ENCODE measurements at places on chromosomes 5 and 9.

- peaks cover 16% of the 10 kb centered on the region for H3K36me3 ChIP-seq
- H3K27me3 ChIP-seq: no peaks in the 10 kb centered on the region
- DNase-seq: no peak
- H3K4me1 ChIP-seq: no peaks in the 10 kb centered on the region
Measured at GRCh38 chr9:93567271-93567959, 9.0 kb upstream of the PHF2 start.

DNA sequence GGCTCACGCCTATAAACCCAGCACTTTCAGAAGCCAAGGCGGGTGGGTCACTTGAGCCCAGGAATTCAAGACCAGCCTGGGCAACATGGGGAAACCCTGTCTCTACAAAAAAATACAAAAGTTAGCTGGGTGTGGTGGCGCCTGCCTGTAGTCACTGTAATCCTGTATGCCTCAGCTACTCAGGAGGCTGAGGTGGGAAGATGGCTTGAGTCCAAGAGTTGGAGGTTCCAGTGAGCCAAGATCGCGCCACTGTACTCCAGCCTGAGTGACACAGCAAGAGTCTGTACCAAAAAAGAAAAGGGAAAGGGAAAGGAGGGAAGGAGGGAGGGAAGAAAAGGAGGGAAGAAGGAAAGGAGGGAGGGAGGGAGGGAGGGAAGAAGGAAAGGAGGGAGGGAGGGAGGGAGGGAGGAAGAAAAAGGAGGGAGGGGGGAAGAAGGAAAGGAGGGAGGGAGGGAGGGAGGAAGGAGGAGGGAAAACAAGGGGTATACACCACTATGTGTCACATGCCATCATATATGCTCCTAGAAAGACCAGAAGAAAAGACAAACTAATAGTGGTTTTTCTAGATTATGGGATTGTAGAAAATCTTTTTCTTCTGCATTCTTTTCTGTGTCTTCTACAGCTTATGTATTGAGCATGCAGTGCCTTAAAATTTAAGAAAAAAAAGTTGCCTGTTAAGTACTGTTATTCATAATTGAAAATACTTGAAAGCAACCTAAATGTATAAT, 240.1 kb downstream of the DENND1A start:
- no peaks in the 10 kb centered on the region for H3K4me1 ChIP-seq
- no peak for DNase-seq
- no peaks in the 10 kb centered on the region for H3K36me3 ChIP-seq
- H3K27ac ChIP-seq: no peak overlapping the region

- no peaks in the 10 kb centered on the region for H3K36me3 ChIP-seq
- peaks cover 6% of the 10 kb centered on the region for H3K4me1 ChIP-seq
- H3K27me3 ChIP-seq: no peaks in the 10 kb centered on the region
Measured at GRCh38 chr5:108747774-108748400, at the start of gene FER. FER (plus strand) TSS chr5:108747897; CDS start chr5:108798183, 50,286 bp downstream.

DNA sequence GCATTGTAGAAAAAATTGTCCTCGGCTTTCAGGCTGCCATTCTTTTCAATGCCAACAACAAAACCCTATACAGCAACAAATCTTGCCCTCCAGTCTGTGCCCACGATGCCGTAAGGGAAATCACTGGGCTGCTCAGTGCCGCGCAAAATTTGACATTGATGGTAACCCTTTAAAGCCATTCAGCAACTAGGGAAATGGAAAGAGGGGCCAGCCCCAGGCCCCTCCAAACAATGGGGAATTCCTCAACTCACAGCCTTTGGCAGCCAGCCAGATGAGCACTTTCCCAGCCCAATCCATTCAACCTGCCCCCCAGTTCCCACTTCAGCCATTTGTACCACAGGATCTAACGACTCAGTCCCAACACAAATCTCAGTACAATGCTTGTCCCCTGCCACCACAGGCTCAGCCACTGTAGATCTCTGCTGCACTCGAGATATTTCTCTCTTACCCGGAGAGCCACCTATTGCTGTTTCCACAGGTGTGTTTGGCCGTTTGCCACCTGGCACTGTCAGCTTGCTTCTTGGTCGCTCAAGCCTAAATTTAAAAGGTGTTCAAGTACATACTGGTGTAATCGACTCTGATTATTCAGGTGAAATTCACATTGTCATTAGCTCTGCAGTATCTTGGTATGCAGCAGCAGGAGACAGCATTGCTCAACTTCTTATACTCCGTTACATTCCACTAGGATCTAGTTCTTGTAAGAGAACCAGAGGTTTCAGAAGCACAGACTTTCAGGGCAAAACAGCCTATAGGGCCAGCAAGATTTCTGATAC, 103.3 kb downstream of the SYK start:
- H3K4me1 ChIP-seq: no peaks in the 10 kb centered on the region
- H3K27me3 ChIP-seq: no peaks in the 10 kb centered on the region
- H3K36me3 ChIP-seq: no peaks in the 10 kb centered on the region
- no peak overlapping the region for H3K27ac ChIP-seq
- peak; percentile 60 for DNase-seq
- no peak overlapping the region for H3K4me3 ChIP-seq

DNA sequence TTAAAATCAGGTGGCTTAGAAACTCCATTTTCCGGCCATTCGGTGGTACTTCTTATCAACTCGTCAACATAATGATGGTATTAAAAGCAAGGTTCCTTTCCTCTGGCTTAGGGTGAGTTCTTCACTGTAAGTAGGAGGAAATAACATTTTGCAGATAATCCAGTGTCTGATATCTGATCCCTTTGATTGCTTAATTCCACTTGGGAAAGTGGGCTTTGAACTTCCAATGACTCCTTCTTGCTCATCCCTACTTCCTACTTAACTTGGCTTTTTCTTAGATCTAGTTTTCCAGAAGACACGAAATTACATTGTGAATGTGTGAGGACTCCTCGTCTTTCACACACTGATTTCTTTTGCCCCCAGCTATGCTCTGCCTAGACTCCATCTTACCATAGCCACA, 31.5 kb downstream of the DDX31 start:
- DNase-seq: no peak
- H3K36me3 ChIP-seq: peaks cover 20% of the 10 kb centered on the region
- no peak overlapping the region for H3K4me3 ChIP-seq
- H3K27ac ChIP-seq: no peak overlapping the region

DNA sequence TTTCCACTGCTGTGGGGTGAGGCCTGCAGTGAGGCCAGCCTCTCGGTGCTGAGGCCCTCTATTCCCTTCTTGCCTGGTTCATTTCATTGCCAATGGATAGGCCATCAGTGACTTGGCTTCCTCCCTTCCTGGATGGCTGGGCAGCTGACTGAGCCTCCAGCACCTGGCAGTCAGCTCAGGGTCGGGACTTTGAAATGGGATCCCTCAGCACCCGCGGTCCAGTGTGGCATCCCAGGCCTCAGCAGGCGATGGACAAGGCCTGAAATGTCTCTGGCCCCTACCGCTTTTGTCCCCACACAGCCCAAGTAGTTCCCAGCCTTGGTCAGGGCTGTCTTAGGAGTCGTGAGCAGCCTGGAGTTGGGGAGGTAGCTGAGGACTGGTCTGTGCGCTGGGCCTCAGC, 17.2 kb downstream of the NDST1 start:
- no peak overlapping the region for H3K4me3 ChIP-seq
- no peaks in the 10 kb centered on the region for H3K36me3 ChIP-seq
- no peak for DNase-seq
- no peaks in the 10 kb centered on the region for H3K27me3 ChIP-seq
- peak overlapping the region; percentile 40 for H3K27ac ChIP-seq

GRCh38 chr5:109630093-109630492, 59.6 kb upstream of the MAN2A1 start:
- peak; percentile 58 for DNase-seq
- H3K4me1 ChIP-seq: no peaks in the 10 kb centered on the region
- H3K27me3 ChIP-seq: no peaks in the 10 kb centered on the region
- H3K4me3 ChIP-seq: no peak overlapping the region

- no peak overlapping the region for H3K27ac ChIP-seq
- peaks cover 2% of the 10 kb centered on the region for H3K27me3 ChIP-seq
- H3K36me3 ChIP-seq: peaks cover 6% of the 10 kb centered on the region
- no peak overlapping the region for H3K4me3 ChIP-seq
Measured at GRCh38 chr5:146291421-146292074, 47.1 kb upstream of the POU4F3 start.

DNA sequence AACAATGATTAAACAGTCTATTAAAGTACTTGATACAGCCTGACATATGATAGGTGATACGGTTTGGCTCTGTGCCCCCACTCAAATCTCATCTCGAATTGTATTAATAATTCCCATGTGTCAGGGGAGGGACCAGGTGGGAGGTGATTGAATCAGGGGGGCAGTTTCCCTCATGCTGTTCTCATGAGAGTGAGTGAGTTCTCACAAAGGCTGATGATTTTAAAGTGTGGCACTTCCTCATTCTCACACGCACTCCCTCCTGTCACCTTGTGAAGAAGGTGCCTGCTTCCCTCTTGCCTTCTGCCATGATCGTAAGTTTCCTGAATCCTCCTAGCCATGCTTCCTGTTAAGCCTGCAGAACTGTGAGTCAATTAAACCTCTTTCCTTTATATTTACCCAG, 40.1 kb upstream of the TARS1 start:
- H3K4me1 ChIP-seq: no peaks in the 10 kb centered on the region
- H3K36me3 ChIP-seq: no peaks in the 10 kb centered on the region
- no peak overlapping the region for H3K4me3 ChIP-seq
- no peak overlapping the region for H3K27ac ChIP-seq
- no peak for DNase-seq
- H3K27me3 ChIP-seq: no peaks in the 10 kb centered on the region

DNA sequence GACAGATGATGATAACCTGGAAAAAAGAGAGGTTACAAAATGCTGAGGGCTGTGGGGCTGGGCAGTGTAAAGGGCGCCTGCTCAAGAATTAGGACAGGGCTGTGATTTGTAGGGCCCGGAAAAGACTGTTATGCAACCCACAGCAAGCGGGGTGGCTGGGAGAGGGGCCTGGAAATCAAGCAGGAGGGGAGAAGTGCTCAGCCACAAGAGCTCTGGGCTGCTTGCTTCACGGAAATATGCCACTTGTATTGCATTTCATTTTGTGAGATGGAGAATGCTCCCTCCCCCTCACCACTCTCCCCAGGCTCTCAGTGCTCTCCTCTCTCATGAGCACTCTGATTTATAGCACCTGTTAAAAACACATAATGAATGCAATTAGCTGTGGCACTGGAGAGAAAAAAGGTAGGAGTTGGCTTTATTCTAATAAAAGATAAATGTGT, 8.4 kb upstream of the HAND1 start:
- no peaks in the 10 kb centered on the region for H3K36me3 ChIP-seq
- peaks cover 92% of the 10 kb centered on the region for H3K27me3 ChIP-seq
- H3K4me3 ChIP-seq: no peak overlapping the region
- peaks cover 18% of the 10 kb centered on the region for H3K4me1 ChIP-seq
- H3K27ac ChIP-seq: no peak overlapping the region

DNA sequence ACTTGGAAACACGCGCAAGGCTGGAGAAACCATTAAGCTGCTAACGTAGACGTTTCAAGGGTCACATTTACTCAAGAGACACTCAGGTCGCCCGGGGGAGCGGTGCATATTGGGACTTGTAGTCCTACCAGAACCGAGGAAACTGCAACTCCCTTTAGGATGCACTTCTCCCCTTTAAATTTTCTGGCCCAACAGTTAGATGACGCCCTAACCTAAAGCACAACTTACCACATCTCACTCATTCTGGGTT, 384 bp upstream of the DMXL1 start:
- peak overlapping the region; percentile 99 for H3K27ac ChIP-seq
- DNase-seq: no peak
- peaks cover 15% of the 10 kb centered on the region for H3K4me1 ChIP-seq
- peaks cover 3% of the 10 kb centered on the region for H3K36me3 ChIP-seq
- H3K27me3 ChIP-seq: no peaks in the 10 kb centered on the region

GRCh38 chr5:57494104-57495098, 11.8 kb upstream of the ACTBL2 start:
- no peaks in the 10 kb centered on the region for H3K27me3 ChIP-seq
- H3K4me1 ChIP-seq: no peaks in the 10 kb centered on the region
- H3K36me3 ChIP-seq: no peaks in the 10 kb centered on the region
- no peak overlapping the region for H3K4me3 ChIP-seq
- no peak overlapping the region for H3K27ac ChIP-seq

- H3K4me3 ChIP-seq: no peak overlapping the region
- no peaks in the 10 kb centered on the region for H3K27me3 ChIP-seq
- H3K36me3 ChIP-seq: no peaks in the 10 kb centered on the region
- DNase-seq: peak; percentile 40
- H3K27ac ChIP-seq: no peak overlapping the region
- H3K4me1 ChIP-seq: no peaks in the 10 kb centered on the region
Measured at GRCh38 chr5:103808464-103809106, 246.0 kb upstream of the NUDT12 start.

DNA sequence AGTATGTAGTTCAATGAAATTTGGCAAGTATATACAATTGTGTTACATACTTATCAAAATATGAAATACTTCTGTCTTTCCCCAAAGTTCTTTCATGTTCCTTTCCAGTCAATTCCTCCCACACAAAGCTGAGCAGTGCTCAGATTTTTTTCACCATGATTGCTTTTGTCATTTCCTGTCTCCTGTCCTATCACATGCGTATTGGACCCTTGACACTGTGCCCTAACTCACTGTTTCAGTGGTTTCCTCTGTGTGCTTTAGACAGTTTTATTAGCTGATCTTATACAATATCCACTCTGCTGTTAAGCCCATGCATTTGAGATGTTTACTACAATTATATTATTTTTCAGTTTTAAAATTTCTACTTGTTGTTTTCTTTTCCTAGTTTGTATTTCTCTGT, 463.6 kb upstream of the MEF2C start:
- H3K4me3 ChIP-seq: no peak overlapping the region
- no peak for DNase-seq
- no peaks in the 10 kb centered on the region for H3K27me3 ChIP-seq

DNA sequence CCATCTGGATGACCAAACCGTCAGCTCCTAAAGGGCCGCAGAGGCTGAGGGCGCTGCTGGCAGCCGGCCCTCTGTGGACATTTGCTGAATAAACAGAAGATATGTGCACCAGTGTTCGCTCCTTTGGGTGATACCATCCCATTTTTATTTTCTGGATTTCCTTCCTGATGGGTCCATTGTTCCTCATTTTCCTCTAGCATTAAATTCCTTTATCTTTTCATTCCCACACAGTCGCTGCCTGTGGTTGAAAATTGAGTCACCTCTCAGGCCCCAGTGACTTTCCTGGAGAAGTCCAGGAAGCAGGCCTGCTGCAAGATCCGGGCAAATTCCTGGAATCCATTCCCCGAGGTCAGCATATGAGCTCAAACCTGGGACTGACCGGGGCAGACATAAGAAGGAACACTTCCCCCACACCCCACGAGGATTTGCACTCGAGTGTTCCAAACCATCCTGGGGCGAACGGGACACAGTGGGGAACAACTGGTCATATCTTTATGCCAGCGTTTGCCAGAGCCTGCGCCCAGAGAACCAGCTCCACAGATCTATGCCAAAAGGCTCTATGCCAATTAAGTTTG, 86.7 kb upstream of the PCA3 start:
- no peaks in the 10 kb centered on the region for H3K27me3 ChIP-seq
- H3K4me1 ChIP-seq: no peaks in the 10 kb centered on the region
- H3K27ac ChIP-seq: no peak overlapping the region
- no peak overlapping the region for H3K4me3 ChIP-seq
- no peak for DNase-seq
